CD4-positive, alpha-beta T cell treated with Interleukin-2 at 100 ng/mL for 4 hours (primary cell): ENCODE measurements at places on chromosomes 6 and 20.

GRCh38 chr6:36577301-36577700 lies 16.9 kb upstream of the SRSF3 start:
- no peak for DNase-seq

- DNase-seq = no peak
Observed at GRCh38 chr20:64171211-64171610, 7.0 kb downstream of the MYT1 start.

DNA sequence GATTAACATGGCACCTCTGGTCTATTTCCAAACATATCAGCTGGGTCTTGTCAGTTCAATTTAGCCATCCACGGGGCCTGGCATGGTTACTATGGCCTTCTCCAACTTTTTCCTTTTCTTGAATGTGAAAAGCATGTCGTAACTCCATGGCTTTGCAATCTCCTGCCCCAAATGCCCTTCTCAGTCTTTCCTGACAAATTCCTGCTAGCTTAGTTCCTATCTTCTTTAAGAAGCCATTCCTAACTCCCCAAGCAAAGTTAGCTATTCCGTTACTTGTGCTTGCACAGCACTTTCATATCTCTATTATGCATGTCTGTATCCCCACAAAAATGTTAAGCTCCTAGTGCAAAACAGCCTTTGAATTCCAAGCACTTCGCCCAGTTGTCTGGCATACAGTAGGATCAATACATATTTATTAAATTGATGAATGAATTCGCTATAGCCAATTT lies 105.6 kb downstream of the AIG1 start:
- no peak for DNase-seq

- no peak for DNase-seq
Observed at GRCh38 chr20:33733654-33734576, 2.1 kb downstream of the ZNF341 start.

DNA sequence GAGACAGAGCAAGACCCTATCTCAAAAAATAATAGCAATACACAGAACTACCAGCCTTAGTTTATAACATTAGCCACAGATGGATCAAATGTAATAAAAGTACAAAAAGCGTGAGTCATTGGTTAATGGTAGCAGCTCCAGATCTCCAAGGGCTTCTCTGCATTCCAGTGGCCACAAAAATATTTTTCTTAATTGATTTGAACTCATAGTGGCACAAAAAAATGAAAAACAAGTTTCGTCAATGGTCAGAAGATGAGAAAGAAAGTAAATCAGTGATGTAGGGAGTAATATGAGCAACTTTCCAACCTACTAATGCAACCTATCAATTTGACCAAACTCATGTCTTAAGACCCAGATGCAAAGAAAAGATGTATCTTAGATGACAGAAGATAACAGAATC lies 79.6 kb downstream of the CEP57L1 start:
- DNase-seq = no peak

GRCh38 chr6:39681674-39682121 lies 43.5 kb downstream of the KIF6 start:
- no peak for DNase-seq

DNA sequence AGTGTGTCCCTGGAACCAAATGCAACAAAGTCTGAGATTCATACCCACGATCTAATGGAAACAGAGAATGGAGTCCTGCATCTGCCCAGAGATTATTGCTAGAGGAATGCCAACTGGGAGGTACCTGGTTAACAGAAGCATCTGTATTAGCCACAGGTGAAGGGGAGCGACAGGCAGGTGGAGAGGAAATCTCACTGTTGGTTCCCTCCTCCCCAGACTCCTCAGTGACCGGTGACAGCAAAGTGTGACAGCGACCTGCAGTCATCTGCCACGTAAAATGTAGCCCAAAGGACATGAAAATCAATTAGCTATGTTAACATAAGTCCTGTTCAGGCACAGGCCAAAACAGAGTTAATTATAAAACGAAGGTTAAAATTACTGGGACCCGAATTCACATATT lies 336.6 kb downstream of the SYNE1 start:
- DNase-seq = peak; percentile 4

DNA sequence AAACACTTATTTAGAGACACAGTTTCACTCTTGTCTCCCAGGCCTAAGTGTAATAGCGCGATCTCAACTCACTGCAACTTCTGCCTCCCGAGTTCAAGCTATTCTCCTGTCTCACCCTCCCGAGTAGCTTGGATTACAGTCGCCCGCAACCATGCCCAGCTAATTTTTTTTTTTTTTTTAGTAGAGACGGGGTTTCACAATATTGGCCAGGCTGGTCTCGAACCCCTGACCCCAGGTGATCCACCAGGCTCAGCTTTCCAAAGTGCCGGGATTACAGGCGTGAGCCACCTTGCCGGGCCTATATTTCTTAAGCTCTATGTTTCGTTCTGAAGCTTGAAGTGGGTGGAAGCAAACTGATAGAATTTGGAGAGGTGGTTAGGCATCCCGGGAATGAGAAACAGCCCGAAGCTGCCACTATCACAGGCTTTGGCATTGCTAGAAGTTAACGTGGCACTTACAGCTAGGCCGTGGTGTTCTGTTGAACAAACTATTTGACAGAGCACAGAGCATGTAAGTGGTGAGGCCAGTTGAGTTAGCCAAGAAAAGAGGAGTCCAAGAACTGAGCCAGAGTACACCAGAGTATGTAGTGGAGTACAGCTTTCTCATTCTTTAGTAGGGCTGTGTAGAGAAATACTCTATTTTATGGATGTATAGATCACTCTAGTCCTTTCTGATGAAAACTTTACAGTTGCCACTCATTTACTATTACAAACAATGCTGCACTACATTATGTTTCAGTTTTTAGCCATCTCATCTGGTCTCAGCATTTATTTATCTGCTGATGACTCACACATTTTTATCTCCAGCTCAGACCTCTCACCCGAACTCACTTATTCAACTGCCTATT lies 62.0 kb upstream of the HFE start:
- DNase-seq = peak; percentile 35

DNA sequence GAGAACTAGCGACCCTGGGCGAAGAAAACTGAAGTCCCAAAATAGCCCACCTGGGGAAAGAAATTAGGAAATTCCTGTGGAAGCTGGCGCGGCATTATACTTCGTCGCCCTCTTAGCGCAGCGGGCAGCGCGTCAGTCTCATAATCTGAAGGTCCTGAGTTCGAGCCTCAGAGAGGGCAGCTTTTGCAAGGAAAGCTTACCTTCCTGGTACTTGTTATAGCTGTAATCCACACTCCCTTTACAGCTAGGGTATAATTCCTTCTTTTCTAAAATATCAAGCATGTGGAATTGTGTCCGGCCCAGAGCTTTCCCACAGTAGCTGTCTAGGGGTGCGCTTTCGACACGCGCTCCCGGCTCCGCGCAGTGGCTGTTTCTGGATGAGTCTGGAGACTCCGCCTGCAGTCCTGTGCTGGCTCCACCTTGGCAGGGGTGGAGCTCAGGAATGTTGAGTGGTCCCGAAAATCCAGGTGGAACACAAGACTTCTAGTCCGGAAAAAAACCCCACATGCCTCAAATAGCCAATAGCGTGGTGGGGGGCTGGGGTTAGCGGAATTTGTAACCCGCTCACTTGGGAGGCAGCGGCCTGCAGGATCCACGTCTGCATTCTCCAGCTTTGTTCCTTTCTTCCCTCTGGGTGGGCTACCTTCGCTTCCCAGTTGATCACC lies 83.7 kb upstream of the ZNF322 start:
- DNase-seq = no peak

DNA sequence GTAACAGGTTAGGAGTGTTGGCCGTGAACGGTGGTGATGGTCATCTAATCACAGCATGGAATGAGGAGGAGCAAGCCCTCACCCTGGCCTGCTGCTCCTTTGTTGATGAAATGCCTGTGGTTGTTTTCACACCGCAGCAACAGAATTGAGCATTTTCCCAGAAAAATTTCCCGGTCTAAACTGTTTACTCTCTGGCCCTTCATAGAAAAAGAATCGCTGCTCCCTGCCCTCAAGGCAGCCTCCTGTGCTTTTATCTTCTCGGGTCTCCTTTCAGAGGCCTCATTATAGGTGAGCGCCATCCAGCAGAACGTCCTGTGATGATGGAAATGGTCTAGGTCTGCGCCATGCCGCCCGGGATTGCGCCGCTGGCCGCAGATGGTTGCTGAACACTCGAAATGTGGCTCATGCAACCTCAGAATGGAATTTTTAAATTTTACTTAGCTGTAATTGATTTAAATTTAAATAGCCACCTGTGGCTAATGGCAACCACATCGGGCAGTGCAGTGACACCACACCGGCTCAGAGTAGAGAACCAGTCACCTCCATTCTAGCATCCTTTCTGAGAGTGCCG lies 30.2 kb downstream of the PHACTR3 start:
- DNase-seq = no peak

- DNase-seq = no peak
Observed at GRCh38 chr20:19304389-19304788, 91.9 kb downstream of the SLC24A3 start.

- no peak for DNase-seq
Observed at GRCh38 chr20:20259533-20259932, 108.4 kb upstream of the INSM1 start.

DNA sequence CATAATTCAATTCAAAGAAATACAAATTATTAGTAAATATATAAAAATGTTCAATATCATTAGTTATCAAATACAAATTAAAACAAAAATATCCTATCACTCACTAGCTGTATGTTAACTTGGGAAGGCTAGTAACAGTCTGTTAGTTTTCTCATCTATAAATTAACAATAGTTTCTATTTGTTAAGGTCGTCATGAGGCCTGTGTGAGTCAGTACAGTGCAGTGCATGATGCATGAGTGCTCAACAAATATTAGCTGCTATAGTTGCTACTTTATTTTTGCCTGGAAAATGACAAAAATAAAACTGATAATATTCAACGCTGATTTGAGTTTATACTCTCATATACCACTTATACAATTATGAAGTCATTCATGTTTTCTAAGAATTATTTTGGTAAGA lies 401.6 kb upstream of the RUNX2 start:
- peak; percentile 47 for DNase-seq

DNA sequence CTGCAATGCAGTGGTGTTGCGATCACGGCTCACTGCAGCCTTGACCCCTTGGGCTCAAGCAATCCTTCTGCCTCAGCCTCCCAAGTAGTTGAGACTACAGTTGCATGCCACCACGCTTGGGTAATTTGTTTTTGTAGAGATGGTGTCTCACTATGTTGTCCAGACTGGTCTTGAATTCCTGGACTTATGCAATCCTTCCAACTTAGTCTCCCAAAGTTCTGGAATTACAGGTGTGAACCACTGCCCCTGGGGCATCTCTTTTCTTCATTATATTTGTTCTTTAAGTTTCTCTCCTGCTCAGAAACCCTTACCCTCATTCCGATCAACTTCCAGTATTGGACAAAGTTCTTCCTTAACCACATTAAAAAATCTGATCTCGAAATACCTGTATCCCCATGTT lies 44.7 kb upstream of the DEK start:
- DNase-seq = no peak
